ENCODE measurements at places on chromosomes 3 and 15.

DNA sequence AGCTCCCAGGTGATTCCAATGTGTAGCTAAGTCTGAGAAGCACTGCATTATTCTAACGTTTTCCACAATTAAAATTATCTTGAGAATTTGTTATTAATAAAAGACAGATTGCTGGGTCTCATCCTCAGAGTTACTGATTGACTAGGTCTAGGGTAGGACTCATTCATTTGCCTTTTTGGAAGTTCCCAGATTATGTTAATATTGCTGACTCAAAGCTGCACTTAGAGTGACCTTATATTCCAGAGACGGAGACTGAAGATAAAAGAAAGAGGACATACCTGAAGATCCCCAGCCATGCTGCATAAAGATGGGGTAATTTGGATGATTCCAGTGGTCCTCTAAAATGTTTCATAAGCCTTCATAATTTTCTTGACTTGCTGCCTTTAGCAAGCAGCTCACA, 81.8 kb downstream of the PLSCR2 start:
- no peak for DNase-seq

- no peak for DNase-seq
Observed at GRCh38 chr15:71465131-71465955, 345.0 kb upstream of the NR2E3 start.

DNA sequence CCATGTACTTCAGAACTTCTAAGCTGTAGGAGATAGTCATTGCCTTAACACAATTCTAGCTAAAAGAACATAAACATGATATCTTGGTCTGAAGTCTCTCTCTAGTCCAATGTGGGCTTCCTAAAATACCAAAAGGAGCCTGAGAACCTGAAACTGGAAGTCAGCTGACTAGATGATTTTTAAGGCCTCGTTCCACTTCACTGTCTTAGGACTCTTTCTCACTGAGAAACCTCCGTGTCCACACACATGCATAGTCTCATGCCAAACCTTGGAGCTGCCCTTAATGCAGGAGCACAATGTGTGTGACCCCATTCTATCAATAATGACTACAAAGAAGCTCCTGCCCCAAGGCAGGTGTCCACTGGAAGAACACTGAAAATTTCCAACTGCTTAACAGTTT, 87.7 kb downstream of the ETFA start:
- no peak for DNase-seq

DNA sequence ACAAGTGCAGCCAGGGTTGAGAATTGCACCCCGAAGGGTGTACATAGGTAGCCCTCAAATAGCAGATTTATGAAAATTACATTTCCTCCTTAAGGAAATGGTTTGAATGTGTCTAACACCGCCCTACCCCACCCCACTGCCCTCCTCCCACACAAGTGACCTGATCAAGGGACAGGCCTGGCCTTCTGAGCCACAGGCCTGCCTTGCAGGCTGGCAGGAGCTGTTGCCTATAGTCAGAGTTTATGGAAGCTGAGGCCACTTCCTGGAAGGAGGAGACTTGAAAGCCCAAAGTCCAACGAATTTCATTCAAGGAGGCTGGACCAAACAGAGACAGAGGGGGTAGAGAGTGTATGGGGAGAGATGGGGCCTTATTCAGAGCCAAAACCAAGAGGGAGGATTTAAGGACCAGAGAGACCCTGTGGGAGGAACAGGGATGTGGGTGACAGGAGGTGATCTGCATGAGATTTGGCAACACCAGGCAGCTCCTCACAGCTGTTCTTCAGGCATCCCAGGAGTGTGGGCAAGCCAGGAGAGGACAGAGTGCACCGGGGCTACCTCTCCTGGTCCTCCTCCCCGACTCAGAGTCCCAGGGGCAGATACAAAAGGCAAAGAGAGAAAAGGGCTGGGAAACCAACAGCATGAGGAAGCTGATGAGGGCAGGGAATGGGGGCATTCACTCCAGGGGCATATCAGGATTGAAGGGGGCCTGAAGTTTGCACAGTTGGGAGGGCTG, 100.4 kb upstream of the HES1 start:
- no peak for DNase-seq

- DNase-seq: no peak
Observed at GRCh38 chr15:87599616-87600015, 656.9 kb downstream of the NTRK3 start.

DNA sequence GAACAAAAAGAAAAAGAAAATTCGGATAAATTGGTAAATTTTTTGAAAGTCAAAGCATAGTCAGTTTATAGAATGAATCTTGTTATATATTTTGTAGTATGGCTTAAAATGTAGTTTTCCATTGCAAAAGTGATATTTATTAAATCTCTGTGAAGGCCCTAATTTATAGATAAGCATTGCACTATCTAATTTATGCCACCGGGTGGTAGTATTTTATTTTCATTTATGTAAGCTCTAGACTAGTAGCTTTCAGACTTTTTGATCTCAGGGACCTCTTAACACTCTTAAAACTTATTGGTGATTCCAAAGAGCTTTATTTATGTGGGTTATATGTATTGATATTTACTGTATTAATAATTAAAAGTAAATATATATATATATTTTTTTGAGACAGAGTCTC, 133.9 kb upstream of the LRRFIP2 start:
- DNase-seq: no peak

DNA sequence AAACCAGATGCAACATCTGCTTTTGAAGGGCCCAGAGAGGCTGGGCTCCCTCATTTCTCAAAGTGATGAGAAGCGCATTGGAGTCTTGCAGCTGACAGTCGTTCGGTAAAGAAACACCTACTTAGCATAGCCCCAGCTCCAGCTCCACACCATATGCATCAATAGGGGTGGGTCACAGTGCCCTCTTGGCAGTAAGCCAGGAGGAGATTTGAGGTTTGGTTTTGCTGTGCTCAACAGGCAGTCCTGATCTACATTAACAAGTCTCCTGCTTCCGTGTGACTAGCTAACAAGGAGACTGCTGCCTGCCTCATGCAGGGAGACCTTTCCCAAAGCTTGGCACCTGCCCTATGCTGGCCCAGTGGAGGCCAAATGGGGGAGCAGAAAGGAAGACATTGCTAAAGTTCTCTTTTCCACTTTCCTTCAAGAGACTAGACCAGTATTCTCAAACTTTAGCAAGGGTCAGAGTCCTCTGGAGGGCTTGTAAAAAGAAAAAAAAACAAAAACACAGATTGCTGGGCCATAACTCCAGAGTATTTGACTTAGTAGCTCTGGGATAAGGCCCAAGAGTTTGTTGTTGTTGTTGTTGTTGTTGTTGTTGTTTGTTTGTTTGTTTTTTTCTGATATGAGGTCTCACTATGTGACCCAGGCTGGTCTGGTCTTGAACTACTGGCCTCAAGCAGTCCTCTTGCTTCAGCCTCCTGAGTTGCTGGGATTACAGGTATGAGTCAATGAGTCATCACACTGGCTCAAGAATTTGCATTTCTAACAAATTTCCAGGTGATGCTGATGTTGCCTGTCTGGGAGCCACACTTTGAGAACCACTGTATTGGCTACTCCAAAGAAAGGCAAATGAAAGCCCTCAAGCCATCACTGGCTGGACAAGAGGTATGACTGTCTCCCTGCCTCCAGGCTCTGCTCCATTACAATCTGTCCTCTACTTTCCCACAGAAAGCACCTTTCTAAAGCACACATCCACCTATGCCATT, 294.9 kb downstream of the RORA start:
- DNase-seq: no peak

DNA sequence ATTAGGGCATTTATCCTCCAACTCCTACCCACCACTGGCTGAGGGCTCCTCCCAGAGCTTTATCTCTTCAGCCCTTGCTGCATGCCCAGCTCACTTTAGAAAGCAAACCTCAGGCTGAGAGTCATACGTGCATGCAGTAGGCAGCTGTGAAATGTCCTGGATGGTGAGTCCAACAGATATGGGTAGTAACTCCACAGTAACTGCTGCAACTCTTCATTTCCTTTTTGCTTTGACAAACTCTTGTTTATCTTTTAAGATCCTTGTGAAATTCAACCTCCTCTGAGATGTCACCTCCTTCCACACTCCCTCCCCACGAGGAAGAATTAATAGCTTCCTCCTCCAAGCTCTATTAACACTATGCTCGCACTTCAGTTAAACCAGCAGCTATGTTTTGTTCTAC, 35.9 kb upstream of the CTNNB1 start:
- DNase-seq: no peak

GRCh38 chr3:138694287-138695007, 85.9 kb downstream of the FAIM start:
- no peak for DNase-seq

- DNase-seq: no peak
Observed at GRCh38 chr15:28989896-28990295, 104.1 kb downstream of the APBA2 start.

GRCh38 chr3:147299656-147300055, 106.7 kb downstream of the ZIC4 start:
- no peak for DNase-seq

GRCh38 chr3:197372047-197372661, 73.7 kb upstream of the DLG1 start:
- DNase-seq: no peak

GRCh38 chr15:89566621-89567294, 8.5 kb upstream of the TICRR start:
- no peak for DNase-seq

GRCh38 chr15:89368566-89369223, 34.1 kb upstream of the POLG start:
- DNase-seq: no peak

DNA sequence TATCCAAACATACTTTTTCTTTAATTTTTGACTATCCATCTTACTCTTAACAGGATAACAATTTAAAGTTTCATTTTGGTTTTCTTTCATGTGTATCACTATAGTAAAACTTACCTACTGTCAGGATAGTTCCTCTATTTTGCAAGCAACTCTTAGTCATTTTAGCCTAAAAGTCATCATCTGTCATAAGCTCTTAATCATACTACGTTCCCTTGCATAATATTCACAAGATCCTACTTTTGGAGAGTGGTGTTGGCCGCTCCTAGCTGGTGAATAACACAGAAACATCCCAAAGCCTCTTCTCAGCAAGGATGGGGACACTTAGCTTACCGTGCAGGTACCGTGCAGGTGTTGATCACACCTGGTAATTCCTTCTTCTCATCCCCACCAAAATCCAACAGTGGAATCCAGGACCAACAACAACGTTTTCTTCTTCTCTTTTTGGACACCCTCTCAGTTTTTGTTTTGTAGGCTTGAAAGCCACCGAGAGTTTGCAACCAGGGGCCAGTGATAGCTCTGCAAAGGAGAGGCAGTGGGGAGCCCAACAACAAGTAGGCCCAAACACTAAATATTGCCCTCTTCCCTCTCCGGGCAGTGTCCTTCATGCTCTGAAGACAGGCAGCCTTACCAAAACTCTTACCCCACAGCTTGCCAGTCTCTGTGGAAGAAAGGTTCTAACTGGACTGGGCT, 433 bp downstream of the FILIP1L start:
- DNase-seq: no peak

GRCh38 chr3:159170436-159171003, 368.7 kb downstream of the MFSD1 start:
- DNase-seq: no peak

- no peak for DNase-seq
Observed at GRCh38 chr3:120064641-120065040, 29.6 kb downstream of the GSK3B start.

DNA sequence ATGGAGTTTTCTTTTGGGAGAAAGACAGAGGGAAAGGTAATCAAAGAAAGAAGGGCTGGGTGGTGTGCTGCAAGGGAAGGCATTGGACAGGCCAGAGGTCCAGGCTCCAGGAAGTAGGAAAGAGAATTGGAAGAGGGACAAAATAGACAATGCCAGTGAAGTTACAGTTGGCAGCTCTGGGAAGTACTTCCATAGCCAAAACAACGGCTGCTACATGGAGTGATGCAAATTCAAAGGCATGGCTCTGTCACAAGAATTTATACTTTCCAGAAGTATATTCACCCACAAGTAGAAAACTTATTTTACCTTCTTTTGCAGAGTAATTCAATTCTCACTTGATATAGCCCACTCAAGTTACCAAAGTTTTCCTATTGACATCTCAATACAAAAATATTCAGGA, 191.5 kb downstream of the TNIK start:
- DNase-seq: no peak

GRCh38 chr3:7193269-7193668, 332.4 kb downstream of the GRM7 start:
- no peak for DNase-seq

DNA sequence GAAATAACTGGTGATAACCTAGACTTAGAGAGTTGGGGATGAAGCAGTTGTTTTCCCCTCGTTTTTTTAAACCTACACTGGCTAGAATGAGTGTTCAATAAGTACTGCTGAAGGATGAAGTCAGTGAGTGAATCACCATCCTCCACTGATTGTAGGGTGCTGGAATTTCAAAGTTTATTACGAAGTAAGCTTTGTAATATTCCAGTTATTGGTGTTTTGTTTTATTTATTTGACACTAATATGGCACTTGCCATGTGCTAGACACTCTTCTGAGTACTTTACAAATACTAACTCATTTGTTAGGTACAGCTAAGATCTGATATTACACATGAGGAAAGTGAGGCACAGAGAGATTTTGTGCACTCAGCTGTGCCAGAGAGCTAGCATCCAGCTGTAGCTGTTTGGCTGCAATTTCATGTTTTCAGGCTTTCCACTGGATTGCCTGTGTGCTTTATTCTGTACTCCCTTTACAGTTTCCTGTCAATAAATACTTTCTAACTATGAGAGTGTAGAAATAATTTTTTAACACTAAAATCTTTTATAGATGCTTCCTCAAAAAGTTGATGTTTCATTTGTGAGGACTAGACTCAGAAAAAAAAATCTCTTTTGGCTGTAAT, 5.8 kb downstream of the MAP2K5 start:
- no peak for DNase-seq

DNA sequence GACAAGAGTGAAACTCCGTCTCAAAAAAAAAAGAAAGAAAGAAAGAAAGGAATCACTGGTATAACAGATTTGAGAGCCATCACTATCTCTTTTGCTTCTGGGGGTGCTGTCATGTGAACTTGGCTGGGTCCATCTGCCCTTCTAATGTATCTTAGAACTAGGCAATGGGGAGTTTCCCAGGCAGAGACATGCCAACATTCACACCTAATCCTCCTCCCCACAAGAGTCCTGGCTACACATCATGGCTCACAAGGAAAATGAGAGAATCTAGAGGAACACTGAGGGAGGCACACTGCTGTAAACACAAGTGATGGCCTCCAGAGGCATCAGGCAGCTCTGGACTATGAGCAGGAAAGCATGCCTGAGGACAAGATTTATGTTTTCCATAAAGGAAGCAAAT, 67.8 kb upstream of the PPP2R3A start:
- no peak for DNase-seq

GRCh38 chr3:96233679-96234078, 580.7 kb upstream of the EPHA6 start:
- no peak for DNase-seq

DNA sequence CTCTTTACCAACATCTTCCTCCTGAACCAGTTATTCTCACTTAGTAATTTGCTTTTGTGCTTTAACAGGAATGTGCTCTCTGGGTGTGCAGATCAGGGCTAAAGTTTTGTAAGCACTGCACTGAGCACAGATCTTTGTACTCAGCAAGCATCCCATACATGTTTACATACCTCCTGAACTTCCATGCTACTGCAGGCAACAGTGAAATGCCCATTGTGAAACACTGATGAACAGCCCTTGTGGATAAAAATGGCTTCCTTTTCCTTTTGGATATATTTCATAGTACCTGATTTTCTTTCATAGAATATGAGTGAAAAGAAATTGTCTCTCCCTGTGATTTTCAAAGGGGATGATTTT, 855.9 kb downstream of the MCTP2 start:
- DNase-seq: no peak

GRCh38 chr3:99969136-99969535, 145.2 kb downstream of the FILIP1L start:
- DNase-seq: no peak

GRCh38 chr15:83283138-83283812, 1.2 kb downstream of the BNC1 start:
- no peak for DNase-seq

- no peak for DNase-seq
Observed at GRCh38 chr15:69497667-69498066, 45.0 kb downstream of the RPLP1 start.
